AG08395 (cell line): ENCODE measurements at places on chromosomes 7 and 10.

DNA sequence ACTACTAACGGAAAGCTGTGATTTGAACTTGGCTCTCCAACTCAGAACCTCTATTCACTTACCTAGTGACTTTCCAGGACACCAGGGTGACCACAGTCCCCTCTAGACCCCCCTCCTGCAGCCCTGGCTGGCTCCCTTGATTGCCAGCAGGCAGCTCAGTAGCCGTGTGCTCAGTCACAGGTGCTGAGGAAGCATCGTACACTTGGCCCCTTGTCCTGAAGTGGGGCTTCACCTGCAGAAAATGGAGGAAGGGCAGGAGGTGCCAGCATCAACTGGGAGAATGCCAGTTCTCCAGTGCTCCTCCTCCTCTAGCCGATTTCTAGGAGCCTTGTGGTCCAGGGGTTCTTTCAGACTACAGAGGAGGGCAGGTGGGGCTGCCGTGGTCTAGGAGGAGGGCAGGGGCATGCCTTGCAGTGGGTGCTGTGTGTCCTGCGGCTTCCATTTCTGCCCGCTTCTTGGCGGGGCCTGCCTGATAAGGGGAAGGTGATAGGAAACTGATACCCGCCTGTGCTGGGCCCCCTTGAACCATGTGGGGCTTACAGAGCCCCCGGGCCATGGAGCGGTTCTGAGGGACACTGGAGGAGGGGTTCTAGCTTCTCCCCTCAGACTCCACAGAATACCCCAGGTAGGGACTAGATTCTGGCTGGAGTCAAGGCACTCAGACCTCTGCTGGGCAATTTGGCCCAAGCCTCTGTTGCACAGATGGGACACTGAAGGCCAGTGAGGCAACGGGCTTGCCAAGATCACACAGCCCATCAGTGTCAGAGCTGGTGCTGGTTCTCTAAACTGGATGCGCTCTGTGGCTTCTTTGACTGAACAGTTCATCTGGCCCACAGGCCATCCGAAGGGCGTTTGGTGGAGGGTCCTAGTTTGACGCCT, 14.0 kb downstream of the FAM241B start:
- DNase-seq, result no peak

DNA sequence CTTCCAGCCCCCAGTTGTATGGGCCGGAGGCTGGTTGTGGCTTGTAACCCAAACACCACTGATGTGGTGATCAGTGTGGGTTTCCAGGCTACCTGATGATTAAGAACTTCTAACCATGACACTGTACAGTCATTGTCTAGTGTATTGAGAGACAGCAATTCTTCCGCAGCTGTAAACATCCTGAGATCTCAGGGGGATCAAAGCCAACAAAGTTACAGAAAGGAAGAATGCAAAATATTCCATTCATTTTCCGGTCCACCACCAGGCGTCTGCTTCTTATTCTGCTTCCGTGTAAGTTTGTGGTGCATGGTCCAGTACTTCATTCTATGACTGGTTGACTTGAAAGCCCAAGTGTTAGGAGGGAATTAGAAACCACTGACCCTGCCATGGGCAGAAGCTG, 10.3 kb upstream of the GLI3 start:
- DNase-seq, result peak; percentile 77

- DNase-seq, result no peak
Measured at GRCh38 chr10:96255549-96256333, 15.6 kb downstream of the BLNK start.

DNA sequence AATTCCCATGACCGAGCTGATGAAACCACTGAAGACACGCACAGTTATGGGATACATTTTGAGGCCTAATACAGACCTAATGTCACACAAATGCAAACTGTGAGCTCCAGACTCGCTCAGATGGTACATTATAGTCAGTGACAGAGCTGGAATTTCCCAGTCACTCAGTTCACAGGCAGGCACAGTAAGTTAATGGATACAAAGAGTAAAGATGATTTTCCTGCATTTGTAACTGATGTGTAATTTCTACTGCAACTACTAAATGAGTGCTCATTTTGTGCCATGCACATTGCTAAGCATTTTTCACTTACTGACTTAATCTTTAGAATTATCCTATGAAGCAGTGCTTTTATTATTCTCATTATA, 56.5 kb downstream of the ENO4 start:
- no peak for DNase-seq

DNA sequence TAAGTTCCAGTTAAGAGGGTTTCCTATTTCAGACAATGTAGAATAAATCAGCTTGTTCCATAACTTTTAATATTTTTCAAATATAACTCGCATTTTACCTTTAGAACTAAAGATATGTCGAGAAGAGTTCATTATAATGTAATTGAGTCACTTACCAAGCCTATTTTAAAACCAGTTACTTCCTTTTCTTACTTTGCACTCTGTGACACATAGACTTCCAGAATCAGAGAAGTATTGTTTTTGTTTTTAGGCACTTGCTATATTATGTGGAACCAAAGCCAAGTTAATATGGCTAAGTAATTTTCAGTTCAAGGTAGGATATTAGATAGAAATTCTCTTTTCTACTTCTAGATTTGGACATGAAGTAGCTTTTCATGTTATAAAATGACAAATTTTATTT, 182.7 kb upstream of the PRPS1L1 start:
- no peak for DNase-seq

- peak; percentile 28 for DNase-seq
Measured at GRCh38 chr10:28060031-28060607, 61.2 kb upstream of the ODAD2 start.

GRCh38 chr10:127720142-127720541, 16.8 kb upstream of the FOXI2 start:
- DNase-seq, result no peak

- no peak for DNase-seq
Measured at GRCh38 chr7:12401538-12402364, 1.9 kb downstream of the VWDE start.

GRCh38 chr10:93844979-93845626, 48.7 kb upstream of the SLC35G1 start:
- DNase-seq, result no peak

DNA sequence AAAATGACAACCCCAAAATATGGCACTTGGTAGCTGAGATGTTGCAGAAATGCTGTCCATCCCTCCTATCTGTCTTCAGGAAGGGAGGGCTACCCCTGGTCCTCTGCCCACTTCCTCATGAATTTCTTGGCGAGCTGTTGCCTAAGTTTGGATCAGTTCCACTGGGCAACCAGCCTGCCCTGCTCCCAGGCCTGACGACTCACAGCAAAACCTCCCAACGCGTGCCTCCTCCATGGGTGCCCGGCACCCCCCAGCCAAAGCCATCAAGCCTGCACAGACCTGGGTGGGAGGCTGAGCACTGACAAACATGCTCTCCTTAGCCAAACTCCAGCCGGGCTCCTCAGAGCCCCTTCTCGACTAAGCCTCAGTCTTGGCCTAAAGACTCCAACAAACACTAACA, 8.9 kb downstream of the VSTM4 start:
- DNase-seq, result peak; percentile 48

GRCh38 chr7:93148144-93148543, at the start of gene SAMD9L:
TSS of gene SAMD9L (minus strand) at chr7:93148385. CDS start at chr7:93135971, 12,414 bp downstream.
- peak; percentile 26 for DNase-seq

GRCh38 chr7:12235970-12236369, 24.9 kb downstream of the TMEM106B start:
- no peak for DNase-seq

DNA sequence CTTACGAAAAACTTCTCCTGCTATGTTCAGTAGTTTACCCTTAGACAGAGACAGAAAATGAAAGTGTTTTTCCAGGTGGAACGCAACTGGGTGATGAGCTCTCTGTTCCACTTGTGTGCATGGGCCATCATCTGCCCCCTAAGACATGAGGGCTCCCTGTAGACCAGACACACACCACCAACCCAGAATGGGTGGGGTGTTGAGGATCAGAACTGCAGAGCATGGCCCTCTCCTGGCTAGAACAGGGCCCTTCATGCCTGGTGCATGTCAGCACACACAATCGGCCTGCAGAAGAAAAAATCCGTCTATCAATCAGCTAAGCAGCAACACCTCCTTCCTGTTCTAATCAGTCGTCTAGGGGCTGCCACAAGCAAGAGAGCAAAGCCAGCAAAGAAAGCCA, 186.2 kb upstream of the INHBA start:
- no peak for DNase-seq

DNA sequence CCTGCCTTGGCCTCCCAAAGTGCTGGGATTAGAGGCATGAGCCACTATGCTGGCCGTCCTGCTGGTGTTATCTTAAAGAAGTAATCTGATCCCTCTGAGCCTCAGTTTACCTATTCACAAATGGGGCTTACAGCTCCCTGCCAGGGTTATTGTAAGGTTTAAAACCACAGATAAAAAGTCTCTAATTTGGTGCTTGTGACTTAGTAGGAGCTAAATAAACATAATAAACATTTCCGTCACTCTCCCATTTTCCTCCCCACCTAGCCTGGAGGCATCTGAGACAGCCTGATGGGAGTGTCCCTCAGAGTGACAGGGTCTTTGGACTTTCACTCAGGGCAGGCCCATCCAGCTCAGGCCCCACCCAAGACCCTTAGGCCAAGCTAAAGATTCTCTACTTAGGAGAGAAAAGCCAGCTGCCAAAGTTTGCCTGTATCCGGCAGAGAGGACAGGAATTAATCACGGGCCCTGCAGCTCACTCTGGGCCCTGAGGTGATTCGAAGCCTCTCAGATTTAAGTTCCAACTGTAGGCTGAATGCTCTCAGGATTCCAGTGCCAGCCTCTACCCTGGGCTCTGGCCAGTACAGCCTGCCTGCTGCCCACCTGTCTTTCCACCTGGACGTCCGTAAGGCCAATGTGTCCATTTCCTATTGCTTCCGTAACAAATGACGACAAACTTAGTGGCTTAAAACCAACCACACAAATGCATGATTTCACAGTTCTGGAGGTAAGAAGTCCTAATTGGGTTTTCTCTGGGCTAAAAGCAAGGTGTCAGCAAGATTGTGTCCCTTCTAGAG, 21.8 kb upstream of the DUSP5 start:
- DNase-seq, result no peak

- DNase-seq, result no peak
Measured at GRCh38 chr10:82313401-82313800, 438.4 kb downstream of the NRG3 start.

DNA sequence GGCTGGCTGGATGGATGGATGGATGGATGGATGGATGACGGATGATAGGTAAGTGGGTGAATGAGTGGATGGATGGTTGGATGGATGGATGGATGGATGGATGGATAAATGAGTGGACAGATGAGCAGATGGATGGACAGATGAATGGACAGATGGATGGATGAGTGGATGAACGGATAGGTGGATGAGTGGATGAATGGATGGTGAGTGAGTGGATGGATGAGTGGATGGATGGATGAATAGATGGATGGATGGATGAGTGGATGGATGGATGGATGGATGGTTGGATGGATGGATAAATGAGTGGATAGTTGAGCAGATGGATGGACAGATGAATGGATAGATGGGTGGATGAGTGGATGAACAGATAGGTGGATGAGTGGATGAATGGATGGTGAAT, 340.7 kb upstream of the AUTS2 start:
- no peak for DNase-seq

DNA sequence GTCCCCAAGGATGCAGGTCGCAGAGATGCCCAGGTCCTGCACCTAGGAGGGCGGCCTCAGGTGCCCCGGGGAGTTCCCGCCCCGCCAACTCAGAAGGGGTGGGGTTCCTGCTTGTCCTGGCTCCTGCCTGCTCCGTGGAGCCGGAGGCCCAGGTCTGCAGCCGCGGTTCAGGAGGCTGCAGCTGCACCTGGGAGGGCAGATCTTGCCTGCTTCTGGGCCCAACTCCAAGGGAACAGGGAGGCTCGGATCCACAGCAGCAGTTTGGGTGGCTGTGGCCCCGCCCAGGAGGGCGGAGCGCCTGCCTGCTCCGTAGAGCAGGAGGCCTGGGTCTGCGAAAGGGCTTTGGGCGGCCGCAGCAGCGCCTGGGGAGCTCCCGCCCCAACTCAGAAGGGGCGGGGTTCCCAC, 108.2 kb upstream of the EGR2 start:
- DNase-seq, result no peak

DNA sequence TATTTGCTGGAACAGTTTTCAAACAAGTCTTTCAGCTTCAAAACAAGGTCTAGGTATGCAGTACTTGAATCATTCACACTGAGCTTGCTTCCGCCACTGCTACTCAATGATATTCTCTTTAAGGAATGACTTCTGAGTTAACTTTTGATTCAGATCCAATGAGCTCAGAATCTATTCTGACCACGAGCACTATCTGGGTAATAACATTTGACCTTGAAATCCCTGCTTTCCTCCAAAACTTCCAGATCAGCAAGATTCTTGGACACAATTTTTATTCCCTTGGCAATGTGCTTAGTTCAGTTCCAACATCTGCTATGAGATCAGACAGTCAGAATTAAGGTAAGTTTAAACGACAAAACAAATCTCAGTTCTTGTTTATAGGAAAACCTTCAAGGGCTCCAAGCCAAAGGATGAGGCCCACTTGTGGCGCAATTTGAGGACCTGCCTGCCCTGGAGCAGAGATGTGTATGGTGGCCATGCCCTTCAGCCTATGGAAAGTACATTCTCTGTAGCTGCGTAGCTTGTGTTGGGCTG, 87.2 kb downstream of the RNF216 start:
- DNase-seq, result peak; percentile 71

GRCh38 chr7:74228951-74229900, 19.4 kb downstream of the LAT2 start:
- DNase-seq, result no peak

- no peak for DNase-seq
Measured at GRCh38 chr10:106038246-106038645, 1126.3 kb downstream of the SORCS1 start.

GRCh38 chr10:79188154-79188965, 119.6 kb downstream of the ZMIZ1 start:
- DNase-seq, result no peak

GRCh38 chr7:63899691-63900393, 98.8 kb upstream of the ZNF722 start:
- DNase-seq, result no peak

GRCh38 chr7:152590481-152590880, 85.5 kb downstream of the XRCC2 start:
- DNase-seq, result no peak

GRCh38 chr7:94216944-94217461, 177.7 kb upstream of the COL1A2 start:
- DNase-seq, result no peak

DNA sequence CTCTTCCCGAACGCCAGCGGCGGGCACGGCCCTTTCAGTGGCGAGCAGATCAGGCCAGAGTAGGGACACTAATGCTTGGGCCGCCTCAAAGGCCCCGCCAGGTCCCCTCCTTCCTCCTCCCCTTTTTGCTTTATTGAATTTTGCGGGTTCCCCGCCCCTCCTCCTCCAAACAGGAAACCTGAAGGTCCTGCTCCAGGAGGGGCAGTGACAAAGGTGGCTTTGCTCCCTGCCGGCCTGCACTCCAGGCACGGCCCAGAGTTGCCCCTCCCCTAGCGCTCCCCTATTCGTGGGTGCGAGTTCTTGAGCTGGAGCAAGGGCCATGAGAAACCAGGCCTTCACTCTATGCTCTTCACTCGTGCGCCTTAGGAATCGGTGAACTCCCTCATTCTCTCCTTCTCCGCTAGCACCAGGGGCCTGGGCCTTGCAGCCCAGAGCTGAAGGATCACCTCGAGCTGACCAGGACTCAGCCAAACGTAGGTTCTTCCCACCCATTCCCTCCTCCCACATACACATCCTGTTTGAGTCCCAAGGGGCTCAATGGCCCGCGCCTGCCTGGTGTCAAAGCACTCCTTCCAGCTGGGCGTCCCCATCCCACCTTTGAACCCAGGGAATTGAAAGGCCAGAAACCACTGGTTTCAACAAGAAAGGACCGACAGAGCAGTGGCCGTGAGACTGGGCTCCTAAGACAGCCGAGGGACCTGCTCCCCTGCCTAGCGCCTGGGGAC, 619 bp upstream of the HOXA6 start:
- peak; percentile 31 for DNase-seq

GRCh38 chr10:124380256-124380995, 38.3 kb downstream of the OAT start:
- no peak for DNase-seq
